T-helper 17 cell (primary cell): ENCODE measurements at places on chromosomes 7 and 10.

DNA sequence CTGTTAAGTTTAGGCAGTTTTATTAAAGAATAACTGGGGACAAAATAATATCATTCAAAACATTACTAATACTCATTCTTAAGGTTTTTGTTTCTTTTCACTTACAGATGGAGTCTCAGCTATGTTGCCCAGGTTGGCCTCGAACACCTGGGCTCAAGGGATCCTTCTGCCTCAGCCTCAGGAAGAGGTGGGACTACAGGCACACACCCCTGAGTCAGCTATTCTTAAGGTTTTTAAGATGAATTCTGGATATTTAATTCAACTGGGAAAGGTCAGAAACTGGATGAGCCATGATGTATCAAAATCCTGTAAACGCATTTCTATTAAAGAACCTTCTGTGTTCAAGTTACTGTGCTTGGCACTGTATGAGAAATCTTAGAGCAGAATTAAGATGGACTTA, 3.5 kb downstream of the OAT start:
- no peak for DNase-seq

DNA sequence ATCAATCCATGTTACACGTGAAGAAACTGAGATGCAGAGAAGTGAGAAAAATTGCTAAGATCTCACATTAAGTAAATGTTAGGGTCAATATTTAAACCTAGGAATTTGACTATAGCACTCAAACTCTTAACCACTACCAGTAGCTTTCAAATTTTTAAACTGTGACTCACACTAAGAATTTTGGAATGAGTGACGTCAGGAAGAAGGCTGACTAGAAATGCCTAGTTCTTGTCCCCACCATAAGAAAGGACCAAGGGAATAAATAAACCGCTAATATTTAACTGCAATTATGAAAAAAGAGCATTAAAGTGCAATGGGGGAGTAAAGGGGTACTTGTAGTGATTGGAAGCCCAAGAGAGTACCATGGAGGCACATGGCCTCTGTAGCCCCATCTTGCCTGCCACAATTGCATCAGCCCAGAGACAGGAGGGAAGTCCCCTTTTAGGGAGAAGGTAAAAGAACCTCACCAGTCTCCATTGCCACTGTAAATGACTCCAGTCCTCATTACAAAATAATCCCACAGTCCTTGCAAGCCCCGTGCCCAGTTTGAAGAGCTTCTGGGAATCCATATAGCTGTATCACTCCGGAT, 3.5 kb upstream of the AKR1B1 start:
- no peak for DNase-seq

GRCh38 chr7:39602351-39602750, 21.0 kb upstream of the RALA start:
- no peak for DNase-seq

DNA sequence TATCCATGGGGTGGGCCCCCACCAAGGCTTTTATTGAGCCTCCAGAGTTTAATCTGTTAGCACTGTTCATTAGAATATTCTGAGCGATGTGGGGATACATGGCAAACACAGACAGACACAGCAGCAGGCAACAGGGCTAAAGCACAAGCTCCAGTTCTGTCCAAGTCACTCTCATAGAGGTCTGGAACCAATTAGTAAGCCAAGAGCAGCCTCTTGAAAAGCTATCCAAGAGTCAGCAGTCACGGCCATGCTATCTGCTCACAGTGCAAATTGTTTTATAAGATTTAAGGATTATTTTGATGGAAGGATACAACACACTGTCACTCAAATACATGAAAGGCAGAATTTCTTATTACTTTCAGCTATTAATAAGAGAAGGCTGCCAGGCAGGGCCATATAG, 86.4 kb upstream of the DGKB start:
- DNase-seq = no peak

GRCh38 chr7:134468475-134468874, 9.6 kb upstream of the AKR1B1 start:
- no peak for DNase-seq

GRCh38 chr7:32670110-32671025, 175.1 kb downstream of the AVL9 start:
- DNase-seq = no peak

DNA sequence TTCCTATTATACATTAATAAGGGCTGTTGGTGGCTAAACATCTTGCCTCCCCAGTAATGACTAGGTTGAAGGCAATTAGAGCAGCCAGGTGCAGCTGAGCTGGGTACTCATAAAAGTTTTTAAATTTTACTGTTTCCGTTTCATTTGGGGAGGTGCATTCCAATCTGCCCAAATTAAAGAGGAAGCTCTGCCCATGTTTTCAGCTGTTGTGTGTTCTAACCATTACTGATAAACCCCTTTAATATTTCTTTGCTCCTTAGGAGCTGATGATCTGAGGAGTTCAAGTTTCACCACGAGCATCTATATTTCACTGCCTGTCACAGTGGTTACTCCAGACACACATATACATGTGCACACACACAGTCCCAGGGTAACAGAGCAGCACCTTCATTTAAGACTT, 94.4 kb downstream of the JAZF1 start:
- no peak for DNase-seq

DNA sequence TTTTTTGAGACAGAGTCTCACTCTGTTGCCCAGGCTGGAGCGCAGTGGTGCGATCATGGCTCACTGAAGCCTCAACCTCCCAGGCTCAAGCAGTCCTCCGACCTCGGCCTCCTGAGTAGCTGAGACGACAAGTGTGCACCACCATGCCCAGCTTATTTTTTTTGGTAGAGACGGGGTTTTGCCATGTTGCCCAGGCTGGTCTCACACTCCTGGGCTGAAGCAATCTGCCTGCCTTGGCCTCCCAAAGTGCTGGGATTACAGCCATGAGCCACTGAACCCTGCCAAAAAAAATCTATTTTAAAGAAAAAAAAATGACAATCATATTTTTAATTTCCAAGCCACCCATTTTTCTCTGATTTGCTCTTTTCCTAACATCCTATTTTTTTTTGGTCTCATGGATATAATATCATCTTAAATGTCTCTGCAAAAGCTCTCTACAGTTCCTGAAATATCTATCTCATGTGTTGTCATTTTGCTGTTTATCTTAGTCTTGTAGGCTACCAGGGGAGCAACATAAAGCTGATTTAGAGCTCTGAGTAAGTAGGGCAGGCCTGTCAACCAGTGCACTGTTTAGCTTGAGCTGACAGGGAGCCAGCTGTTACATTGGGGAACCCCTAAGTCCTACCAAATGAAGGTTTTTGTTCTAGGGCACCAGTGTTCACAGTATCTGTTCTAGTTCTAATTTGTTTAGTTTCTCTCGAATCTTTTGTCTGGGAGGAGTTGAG, 29.9 kb upstream of the HBP1 start:
- DNase-seq = no peak

- no peak for DNase-seq
These were observed 190.0 kb downstream of the FAM107B start for GRCh38 chr10:14584661-14585060.

- no peak for DNase-seq
These were observed 13.3 kb upstream of the ACSL5 start for GRCh38 chr10:112360308-112361270.

DNA sequence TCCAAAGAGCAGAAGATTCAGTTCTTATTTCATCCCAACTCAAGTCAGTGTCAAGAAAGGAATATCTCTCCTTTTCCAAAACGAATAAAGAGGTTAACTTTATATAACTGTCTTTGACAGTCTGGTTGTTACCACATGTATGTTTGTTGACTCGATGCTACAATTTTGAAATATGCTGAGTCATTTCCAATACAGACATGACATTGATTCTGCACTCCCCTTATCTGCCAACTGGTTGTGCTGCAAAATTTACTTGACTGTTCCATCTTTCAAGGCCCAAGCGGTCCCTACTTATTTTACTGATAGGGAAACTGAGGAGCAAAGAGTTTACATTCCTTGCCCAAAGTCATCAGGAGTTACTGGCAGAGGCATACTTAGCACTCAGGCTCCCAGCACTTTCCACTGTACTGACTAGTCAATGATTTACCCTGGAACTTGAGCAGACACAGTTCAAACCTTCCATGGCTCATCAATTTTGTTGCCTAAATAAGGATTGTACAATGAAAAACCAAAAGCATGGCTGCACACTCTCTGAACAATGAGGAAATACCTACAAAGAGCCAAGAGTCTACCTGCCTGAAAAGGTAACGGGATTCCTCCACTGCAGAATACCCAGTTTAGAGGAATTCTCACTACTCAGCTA, 52.8 kb downstream of the ABLIM1 start:
- DNase-seq = no peak

DNA sequence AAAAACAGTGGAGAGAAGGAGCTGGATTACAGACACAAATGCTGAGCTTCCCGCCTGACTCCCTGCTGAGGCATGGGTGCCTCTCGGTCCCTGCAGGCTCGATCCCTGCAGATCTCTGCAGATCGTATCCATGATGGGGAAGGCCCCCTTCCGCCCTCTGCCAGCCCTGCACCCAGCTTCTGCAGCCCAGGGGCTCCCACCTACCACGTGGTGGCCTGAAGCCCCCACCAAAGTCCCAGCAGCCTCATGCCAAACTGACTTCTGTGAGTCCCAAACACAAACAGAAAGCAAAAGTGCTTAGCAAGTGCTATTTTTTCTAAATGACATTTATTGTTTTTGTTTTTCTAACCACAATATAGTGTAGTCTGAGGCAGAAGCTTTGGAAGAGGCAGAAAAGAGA, 127.1 kb upstream of the CHST15 start:
- no peak for DNase-seq

DNA sequence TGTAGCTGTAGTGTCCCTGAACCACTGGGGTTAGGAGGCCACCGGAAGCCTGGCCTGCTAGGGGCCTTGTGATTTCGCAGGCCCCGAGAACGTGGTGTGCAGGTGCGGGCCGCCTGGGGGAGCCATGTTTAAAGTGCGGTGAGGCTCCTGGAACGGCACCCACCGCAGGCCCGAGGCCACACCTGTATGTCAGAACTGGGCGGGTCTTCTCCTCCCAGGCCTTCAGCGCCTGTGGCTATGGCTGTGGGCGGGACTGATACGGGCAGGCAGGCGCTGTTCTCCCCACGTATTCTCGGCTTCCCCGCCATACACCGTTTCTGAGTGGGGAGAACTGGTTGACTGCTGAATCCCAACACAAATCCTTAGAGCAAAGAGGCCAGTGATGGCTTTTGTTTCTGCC, 74.8 kb downstream of the DNAJB6 start:
- DNase-seq = peak; percentile 53
